ENCODE measurements at places on chromosomes 2 and 18.

DNA sequence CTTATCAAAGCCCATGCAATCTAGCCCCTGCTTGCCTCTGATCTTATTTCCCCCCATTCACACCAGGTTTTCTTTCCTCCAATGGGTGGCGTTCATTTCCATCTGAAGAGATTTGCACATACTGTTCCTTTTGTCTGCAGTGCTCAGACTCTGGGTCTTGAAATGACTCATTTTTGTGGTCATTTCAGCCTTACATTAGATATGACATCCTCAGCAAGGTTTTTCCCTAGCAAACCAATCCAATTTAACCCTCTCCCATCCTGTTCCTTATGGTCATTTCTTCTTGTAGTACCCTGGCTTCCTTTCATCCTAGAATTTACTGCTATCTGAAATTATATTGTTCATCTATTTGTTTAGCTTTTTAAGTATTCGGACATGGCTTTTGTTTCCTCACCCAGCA lies 42.5 kb upstream of the SCN1A start:
- DNase-seq, result no peak

GRCh38 chr2:1968988-1969700 lies 224.8 kb upstream of the PXDN start:
- DNase-seq, result no peak

GRCh38 chr2:220930271-220931076 lies 641.6 kb downstream of the EPHA4 start:
- DNase-seq, result no peak

DNA sequence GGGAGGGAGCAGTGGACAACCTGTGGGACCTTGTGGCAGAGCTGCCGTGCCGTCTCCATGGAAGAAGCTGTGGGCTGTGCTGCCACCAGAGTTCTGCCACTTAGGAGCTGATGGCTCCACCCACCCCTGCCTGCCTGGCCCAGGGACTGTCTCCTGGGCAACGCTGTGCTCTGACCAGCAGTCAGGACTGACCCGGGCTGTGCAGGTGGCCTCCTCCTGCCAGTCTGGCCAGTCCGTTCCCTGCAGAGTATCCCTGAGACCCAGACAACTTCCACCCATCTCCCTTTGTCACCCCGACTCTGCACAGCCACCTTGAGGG lies 12.8 kb downstream of the ASIC4 start:
- no peak for DNase-seq

- no peak for DNase-seq
Observed at GRCh38 chr2:112140205-112140802, 2.1 kb downstream of the FBLN7 start.

GRCh38 chr2:187157046-187157445 lies 291.0 kb downstream of the CALCRL start:
- DNase-seq, result no peak

DNA sequence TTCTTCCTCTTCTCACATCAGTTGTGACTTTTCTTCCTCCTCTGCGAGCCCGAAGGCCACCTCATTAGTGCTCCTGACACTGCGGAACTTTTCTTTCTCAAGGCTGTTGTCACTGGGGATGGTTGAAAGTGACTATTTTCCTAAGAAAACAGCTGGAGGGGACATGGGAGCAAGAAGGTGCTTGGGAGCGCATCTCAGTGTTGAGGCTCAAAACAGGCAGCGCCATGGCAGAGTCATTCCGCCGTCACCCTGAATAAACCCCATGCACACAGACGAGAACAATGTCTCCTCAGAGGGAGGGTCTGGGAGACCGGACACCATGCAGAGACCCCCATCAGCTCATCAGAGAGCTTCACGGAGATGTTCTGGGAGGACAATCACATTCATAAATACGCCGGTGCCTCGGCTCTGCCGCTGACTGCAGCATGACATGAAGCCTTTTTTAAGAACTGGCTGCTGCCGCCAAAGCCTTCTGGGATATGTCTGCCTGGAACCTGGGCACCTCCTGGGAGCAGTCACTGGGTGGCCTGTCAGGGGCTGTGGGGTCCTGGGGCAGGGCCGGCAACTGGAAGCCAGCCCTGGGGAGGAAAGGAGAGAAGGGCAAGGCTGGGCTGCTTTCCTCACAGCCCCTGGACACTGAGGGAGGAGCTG lies 19.2 kb downstream of the ATOH8 start:
- DNase-seq, result no peak

GRCh38 chr2:54496920-54497319 lies 40.8 kb downstream of the SPTBN1 start:
- no peak for DNase-seq
